ENCODE measurements at places on chromosomes 6 and 20.

DNA sequence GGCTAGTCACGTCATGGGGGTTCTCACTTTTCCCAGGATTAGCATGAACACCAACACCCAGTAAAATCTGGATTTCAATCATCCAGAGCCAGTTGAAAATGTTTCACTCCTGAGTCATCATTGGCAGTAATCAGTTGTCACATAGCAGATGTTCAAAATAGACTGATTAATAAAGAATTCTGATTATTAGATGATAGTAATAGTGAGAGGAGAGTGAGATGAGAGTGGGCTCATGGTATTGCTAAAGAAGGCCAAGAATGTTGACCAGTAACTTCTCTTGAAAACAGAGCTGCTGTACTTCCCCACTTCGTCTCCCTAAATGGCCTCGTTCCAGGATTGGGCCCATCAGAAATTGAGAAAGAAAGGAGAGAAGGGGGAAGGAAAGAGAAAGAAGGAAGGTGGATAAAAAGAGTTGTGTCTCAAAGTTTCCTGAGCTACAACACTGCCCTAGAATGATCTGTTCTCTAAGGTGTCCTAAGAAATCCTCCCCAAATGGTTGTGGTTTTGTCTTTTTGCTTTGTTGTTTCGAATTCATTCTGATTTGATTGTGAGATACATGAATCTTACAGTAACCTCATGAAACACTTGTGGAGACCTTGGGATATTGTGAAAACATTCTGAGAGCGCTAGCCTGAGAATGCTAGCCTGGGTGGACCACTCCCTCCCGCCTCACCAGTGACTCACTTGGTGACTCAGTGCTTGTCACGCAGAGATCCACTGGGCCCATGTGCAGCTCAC is 502.2 kb upstream of the JARID2 start:
- H3K4me1 ChIP-seq, result peaks cover 14% of the 10 kb centered on the region
- H3K27me3 ChIP-seq, result no peaks in the 10 kb centered on the region
- H3K27ac ChIP-seq, result no peak overlapping the region
- DNase-seq, result no peak

DNA sequence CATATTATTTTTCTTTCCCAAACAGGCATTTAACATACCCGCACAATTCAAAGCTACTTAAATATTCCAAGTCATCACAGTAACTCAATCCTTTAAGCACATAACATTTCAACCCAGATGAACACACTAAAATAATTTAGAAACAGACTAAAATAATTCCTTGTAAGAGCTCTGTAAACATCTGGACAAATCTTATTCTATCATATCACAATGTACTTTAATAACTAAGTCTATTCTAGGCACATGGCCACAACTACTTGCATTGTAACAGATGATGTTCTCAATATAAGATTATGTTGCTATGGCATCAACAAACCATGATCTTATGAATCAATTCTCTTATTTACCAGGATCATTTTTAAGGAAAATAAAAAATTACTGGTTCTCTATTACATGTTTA is 123.2 kb upstream of the THEMIS start:
- no peak overlapping the region for H3K4me3 ChIP-seq
- no peaks in the 10 kb centered on the region for H3K4me1 ChIP-seq
- H3K36me3 ChIP-seq, result no peaks in the 10 kb centered on the region
- no peaks in the 10 kb centered on the region for H3K27me3 ChIP-seq
- no peak for DNase-seq

DNA sequence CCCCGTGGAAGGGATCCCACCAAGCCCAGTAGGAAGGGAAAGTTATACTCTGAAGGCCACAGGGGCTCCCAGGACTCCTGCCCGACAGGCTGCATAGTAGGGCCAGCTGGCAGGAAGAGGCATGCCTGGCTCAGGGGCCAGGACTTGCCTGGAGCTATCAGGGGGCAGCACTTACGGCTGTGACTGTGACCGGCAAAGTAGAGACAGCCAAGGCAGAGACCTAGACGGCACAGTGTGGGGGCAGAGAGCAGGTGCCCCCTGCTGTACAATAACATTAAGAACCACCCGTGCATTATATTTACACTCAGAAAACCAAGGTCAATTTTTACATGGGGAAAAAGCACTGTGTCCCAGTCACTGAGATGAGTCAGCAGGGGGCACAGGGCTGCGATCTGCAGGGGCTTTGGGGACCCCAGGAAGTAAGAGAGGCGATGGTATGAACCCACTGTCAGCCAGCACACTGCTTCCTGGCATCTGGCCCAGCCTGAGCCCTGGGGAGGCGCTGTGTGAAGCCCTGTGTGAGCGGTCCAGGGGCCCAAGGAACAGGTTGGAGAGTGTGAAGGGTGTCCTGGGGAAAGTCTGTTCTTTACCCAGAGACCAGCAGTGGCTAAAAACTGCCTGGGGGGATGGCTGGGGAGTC is 9.9 kb downstream of the CCDC167 start:
- no peak overlapping the region for H3K4me3 ChIP-seq
- no peak overlapping the region for H3K27ac ChIP-seq
- no peaks in the 10 kb centered on the region for H3K27me3 ChIP-seq
- no peaks in the 10 kb centered on the region for H3K36me3 ChIP-seq
- peaks cover 14% of the 10 kb centered on the region for H3K4me1 ChIP-seq

- no peak for DNase-seq
- peaks cover 3% of the 10 kb centered on the region for H3K36me3 ChIP-seq
- no peaks in the 10 kb centered on the region for H3K27me3 ChIP-seq
- no peak overlapping the region for H3K27ac ChIP-seq
- no peak overlapping the region for H3K4me3 ChIP-seq
Measured at GRCh38 chr6:20732896-20733295, 198.6 kb downstream of the CDKAL1 start.

Measured in mesothelial cell of epicardium (in vitro differentiated cells).